ENCODE measurements at places on chromosomes 4 and X.

DNA sequence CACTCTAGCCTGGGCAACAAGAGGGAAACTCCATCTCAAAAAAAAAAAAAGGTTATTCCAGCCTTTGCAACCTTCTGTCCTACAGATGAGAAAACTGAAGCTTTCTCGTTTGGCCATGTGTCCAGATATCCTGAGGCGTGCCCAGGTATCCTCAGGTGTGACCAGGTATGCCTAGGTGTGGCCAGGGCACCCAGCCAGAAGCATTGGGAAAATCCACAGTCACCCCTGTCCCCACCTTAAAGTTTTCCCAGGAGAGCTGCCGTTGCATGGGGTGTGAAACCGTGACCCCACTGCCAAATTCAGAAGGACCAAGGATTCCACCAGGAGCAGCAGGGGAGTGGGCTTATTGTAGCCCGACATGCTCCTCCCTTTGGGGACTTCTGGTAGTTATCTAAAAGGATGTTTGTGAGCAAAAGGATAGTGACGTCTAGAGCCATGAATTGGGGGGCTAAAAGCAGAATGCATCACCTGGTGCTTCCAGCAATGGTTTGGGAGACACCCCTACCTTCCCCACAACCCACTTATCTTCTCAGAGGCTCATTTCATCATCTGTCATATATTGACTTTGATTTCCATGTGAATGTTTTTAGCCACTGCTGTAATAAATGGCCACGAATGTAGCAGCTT lies 4.0 kb upstream of the DHRSX start:
- no peak for DNase-seq

DNA sequence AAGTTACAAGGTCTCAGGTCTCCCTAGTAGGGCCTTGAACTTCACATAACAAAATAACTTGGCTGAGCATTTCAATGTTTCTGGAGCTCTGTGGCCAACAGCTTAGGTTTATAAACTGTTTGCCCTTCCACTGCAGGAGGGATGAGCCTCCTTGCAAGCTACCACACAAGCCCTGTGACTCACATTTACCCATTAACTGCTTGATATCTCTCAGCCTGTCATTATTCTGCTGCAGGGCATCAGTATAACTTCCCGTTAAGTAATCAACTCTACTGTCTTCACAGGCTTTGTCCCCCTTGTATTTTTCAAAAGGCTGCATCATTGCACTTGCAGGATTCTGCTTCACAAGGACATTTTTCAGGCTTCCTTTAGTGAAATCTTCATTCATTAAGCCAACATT lies 151.7 kb upstream of the CXCL13 start:
- no peak for DNase-seq

DNA sequence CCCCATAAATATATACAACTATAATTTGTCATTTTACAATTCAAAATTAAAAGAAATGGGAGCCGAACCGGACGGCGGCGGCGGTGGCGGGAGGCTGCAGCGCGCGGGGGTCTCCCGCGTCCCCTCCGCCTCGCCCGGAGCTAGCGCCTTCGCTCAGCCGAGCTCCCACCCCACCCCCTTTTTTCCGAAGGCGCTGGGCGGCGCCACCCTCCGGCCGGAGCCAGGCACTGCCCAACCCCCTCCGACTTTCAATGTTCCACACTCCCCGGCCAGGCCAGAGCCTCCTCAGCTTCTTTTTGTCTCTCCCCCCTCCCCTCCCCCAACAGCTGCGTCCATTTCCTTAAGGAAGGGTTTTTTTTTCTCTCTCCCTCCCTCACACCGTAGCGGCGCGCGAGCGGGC lies 214.1 kb upstream of the GEMIN8 start:
- DNase-seq = no peak

DNA sequence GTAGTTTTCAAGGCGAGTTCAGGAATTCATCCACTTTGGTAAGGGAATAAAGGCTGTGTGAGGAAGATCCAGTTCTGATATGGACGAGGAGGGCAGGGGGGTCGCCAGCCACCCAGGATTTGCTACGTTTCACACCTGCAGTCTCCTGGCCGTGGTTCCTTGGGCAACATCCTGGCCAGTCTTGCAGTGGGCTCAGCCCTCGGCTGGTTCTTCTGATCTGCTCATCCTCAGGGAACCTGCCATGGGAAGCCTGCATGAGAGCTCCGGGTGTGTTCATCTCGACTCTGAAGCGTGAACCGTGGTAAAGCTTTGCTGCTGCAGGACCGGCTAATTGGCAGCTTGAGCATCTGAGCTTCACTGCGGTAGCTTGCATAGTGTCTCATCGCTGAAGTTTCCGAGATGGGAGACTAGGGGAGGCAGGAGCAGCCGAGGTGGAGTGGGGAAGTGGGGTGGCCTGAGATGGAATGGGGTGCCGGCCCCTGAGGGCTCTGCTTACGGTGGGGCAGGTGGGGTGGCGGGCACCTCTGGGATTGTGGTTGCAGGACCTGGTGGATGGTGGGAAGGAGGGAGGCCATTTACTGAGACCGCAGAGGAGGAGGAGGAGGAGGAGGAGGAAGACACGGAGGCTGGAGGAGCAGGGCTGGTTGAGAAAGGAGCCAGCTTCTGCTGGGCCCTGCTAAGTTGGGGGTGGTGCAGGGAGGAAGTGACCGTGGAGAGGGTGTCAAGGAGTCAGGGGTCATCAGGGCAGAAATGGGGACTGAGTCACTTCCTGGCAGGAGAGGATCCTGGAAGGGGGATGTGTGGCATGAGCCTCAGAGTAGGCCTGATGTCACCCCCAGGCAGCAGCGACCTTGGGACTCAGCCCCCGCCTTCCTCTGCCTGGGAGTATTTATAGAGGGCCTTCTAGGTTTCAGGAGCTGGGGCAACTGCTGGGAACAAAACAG lies 213.1 kb upstream of the PSAPL1 start:
- DNase-seq = no peak

- DNase-seq = peak; percentile 74
Measured at GRCh38 chrX:40153345-40154249, 55.8 kb upstream of the BCOR start.

DNA sequence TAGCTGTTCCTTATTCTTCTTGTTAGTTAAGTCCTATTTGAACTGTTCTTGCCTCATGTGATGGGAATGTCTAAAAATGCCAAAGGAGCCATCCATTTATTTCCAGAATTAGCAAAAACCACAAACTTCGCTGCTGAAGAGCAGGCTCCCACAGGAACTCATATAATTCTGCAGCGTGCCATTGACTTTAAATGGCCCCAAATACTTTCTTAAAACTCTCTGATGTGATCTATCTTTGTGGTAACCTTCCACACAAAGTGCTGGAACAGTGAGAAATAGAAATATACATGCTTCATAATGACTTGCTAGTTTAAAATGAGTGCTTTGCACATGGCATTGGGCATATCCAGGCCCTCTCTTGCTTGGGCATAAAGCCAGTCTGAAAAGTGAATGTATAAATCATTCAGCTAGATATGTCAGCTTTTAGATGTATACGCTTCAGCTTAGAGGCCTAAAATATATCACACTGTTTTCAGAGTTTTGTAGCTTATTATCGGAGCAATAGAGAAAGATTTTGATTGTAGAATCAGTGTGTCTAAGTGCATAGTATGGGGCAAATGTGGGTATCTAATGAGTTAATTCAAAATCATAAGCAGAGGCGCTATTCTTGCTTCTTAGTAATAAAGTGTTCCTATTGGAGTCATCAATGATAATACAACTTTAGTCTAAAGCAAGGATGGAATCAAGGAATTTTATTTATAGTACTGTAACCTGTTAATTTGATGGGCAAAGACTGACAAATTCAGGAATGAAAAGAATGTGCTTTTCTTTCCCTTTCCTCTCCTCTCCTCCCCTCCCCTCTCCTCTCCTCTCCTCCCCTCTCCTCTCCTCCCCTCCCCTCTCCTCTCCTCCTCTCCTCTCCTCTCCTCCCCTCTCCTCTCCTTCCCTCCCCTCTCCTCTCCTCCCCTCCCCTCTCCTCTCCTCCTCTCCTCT lies 392.2 kb upstream of the ZFP42 start:
- DNase-seq = no peak

GRCh38 chrX:119573222-119573621 lies 1.1 kb upstream of the UBE2A start:
- no peak for DNase-seq

GRCh38 chr4:113327494-113327893 lies 278.0 kb downstream of the ANK2 start:
- DNase-seq = no peak

- no peak for DNase-seq
Measured at GRCh38 chrX:134634691-134635090, 23.6 kb downstream of the PLAC1 start.

DNA sequence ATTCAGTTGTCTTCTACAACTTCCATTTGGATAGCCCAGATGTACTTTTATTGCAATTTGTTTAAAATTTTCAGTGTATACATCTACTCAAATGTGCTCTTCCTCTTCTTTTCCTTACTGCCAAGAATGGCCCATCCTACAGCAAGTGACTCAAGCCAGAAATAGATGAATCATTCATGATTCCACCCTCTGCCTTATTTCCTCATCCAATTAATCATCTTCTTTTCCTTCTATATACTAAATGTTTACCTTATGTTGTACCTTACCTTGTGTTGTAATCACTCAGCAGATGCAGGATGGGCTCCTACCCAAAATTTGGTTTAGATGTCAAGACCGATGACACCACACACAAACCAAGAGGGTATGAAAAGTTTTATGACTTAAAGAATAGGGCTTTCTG lies 437.8 kb downstream of the GRXCR1 start:
- no peak for DNase-seq

DNA sequence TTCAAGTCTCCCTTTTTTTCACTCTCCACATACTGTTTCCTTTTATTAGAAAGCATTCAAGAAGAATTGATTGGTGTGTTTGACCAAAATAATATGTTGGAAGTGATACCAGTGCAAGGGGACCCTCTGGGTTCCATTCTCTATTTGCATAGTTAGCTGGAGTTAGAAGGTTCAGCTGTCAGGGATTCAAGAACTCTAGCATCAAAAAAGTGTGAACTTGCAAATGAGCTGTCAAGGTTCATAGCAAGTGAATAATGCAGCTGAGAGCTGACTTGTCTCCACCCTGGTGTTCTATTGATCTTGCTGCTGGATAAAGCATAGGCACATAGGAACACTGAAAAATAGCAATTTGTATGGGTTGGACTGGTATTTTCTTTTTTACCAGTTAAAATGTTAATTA lies 73.2 kb downstream of the SORBS2 start:
- no peak for DNase-seq

DNA sequence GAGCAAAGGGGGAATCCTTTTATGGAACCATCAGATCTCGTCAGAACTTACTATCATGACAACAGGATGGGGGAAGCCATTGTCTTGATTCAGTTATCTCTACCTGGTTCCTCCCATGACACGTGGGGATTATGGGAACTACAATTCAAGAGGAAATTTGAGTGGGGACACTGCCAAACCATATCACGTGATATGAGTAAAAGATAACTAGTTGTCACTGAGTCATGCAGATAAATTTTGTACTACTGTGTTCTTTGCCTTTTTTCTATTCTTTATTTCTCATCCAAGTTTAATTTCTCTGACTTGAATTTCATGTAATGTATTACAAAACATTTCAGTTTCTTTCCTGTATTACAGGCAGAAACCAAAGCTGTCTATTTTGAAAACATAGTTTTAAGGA lies 383.2 kb downstream of the EPHA5 start:
- DNase-seq = no peak

GRCh38 chr4:169295822-169296221 lies 25.1 kb upstream of the SH3RF1 start:
- DNase-seq = no peak

DNA sequence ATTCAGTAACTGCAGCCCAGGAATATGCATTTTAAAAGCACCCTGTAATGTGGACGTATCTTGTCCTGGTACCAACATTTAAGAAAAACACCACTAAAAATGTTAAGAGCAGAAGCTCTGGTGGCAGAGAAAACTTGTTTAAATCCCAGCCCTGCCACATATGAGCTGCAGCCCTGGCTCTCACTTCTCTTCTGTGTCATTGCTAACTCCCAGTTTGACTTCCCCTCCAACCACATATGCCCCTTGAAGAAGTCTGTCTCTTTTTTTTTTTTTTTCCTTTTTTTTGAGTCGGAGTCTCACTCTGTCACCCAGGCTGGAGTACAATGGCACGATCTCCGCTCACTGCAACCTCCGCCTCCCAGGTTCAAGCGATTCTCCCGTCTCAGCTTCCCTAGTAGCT lies 14.8 kb downstream of the LHFPL1 start:
- no peak for DNase-seq

DNA sequence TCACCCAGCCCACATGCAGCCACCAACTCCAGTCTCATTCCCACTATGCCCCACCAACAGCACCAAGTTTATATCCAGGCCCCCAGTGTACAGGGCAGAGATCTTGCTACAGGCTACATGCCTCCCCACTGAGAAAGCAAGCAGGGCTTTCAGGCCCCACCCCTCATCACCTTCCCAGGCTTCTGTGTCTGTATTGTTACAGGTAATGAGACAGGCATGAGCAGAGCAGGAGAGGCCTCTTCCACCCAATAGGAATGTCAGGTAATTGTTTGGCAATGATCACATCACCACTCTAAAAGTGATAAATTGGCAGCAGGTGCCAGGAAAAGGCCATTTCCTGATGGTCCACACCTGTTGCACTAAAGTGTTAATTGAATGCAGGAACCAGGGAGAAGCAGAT lies 102.5 kb downstream of the ZNF518B start:
- DNase-seq = no peak

GRCh38 chr4:79585834-79586233 lies 177.8 kb upstream of the GK2 start:
- no peak for DNase-seq

DNA sequence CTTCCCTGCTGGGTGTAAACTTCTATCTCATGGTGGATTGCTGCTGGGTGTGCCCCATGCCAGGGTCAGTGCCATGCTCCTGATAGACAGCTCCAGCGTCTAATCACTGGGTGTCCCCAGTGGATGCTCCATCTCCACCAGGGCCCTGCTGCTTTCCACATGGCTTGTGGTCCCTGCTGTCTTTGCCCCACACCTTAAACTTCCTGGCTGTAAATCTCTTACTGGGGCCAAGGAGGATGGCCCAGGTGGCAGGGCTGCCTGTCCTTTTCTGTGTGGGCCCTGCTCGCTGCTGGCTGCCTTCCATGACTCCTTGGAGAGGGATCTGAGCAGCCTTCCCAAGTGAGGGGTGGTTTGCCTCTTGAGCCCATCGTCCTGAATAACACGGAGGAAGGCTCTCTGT lies 51.8 kb downstream of the RGS12 start:
- no peak for DNase-seq

DNA sequence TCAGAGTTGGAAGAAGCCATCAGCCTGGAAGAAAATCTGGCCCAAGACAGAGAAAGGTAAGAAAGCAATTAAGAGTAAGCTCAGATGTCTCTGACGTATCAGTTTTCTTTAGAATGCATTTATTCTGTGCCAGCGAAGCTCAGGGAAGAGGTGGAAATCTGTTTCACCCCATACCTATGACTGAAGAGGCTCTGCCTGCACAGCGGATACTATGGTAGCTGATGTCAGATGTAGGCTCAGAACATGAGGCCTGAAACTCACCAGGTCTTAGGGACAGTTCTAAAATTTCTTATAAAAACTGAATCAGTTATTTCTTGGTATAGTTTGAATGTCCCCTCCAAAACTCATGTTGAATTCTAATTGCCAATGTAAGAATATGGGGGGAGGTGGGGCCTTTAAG lies 30.9 kb downstream of the VEGFC start:
- no peak for DNase-seq

- no peak for DNase-seq
Measured at GRCh38 chr4:165177725-165178666, 29.4 kb upstream of the KLHL2 start.

GRCh38 chr4:43763029-43763610 lies 685.5 kb downstream of the KCTD8 start:
- no peak for DNase-seq

- DNase-seq = no peak
Measured at GRCh38 chr4:11544211-11544610, 115.5 kb upstream of the HS3ST1 start.
